ENCODE measurements at places on chromosomes 13 and 19.

GRCh38 chr19:29111576-29111975, 101.4 kb downstream of the UQCRFS1 start:
- DNase-seq, result no peak

GRCh38 chr19:13611596-13611995, 105.3 kb upstream of the CACNA1A start:
- no peak for DNase-seq

GRCh38 chr19:9430444-9430843, 4.9 kb downstream of the ZNF266 start:
- no peak for DNase-seq

DNA sequence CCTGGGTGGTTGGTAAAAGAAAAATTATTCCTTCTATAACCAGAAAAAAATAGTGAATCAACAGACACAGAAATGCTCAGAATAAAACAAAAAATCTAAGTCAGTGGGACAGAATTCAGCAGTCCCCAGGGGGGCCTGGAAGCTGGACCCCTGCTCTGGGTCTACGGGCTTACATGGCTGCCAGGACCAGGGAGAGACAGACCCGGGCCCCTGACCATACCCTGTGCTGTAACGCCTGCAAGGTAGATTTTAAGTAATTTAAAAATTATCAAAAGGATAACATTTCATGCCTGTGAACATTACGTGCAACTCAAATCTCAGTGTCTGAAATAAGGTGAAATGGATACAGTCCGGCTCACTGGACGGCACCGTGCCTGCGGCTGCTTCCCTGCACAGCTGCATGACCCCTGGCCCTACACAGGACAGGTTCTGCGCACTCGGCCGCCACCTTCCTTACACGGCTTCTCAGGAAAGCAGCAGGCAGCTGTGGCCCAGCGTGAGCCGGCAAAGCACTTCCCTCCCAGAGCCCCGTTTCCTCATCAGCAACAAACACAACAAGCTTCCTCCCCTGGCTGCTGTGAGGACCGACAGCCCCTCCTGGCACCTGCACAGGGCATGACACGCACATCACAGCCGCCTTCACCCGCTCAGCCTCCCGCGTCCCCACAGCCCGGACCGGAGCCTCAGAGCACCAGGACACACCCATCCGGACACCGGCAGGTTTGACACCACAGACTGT, 22.2 kb downstream of the RASA3 start:
- peak; percentile 59 for DNase-seq

DNA sequence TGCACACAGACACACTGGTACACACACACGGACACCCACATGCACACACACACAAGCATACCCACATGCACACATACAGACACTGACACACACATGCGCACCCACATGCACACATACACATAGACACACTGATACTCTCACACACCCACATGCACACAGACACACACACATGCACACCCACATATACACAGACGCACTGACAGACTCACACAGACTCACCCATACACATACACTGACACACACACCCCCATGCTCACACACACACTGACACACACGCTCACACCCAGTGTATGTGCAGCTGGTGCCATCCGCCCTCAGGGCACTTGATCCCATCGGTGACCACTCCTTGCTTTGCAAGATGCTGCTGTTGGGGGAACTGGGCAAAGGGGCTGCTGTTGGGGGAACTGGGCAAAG, 9.7 kb upstream of the RASA3 start:
- DNase-seq, result no peak

DNA sequence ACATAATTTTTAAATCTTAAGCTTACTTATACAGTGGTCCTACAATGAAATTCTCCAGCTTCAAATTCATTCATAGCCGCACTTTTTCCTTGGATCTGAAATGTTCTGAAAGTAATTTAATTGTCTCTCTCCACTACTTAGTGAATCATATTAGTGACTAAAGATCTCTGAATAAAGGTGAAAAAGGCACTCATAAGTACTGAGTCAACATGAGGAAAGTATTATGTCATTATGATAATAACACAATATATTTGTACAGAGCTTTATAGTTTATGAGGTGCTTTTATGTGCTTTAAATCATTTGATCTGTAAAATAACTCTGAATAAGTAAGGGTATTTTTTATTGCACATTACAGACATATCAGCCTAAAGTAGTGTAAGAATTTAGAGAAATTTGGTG, 628.2 kb upstream of the SLITRK5 start:
- DNase-seq, result no peak

- no peak for DNase-seq
These were observed 9.5 kb downstream of the SNRNP70 start for GRCh38 chr19:49094505-49095482.

DNA sequence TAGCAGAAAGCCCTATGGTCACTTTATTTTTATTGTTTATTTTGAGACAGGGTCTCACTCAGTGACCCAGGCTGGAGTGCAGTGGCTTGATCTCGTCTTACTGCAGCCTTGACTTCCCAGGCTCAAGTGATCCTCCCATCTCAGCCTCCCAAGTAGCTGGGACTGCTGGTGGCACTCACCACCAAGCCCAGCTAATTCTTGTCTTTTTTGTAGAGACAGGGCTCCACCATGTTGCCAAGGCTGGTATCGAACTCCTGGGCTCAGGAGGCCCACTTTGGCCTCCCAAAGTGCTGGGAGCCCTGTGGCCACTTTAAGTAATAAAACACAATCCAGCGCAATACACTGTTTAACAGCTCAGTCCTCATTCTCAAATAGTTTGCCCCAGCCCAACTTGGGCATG, 69.3 kb downstream of the NUFIP1 start:
- DNase-seq, result no peak

GRCh38 chr13:112042496-112042895, 24.5 kb upstream of the SOX1 start:
- no peak for DNase-seq

DNA sequence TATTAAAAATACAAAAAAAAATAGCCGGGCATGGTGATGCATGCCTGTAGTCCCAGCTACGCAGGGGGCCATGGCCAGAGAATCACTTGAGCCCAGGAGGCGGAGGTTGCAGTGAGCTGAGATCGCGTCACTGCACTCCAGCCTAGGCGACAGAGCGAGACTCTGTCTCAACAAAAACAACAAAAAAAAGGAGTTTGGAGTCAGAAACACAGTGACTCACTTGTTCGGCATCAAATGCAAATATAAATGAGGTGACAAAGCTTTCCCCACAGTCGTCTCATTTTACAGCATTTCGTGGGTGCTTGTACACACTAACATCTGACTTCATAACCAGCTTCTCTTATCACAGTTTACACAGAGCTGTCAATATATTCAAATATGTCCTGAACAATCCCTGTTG, 11.0 kb downstream of the ZNF665 start:
- DNase-seq, result peak; percentile 52

GRCh38 chr13:34312578-34312977, 494.6 kb downstream of the RFC3 start:
- no peak for DNase-seq

- DNase-seq, result peak; percentile 98
These were observed 534 bp upstream of the PIK3R2 start for GRCh38 chr19:18152442-18152816.

GRCh38 chr19:8367327-8368001, 3.5 kb downstream of the ANGPTL4 start:
- peak; percentile 98 for DNase-seq

GRCh38 chr13:67285611-67286010, 55.5 kb upstream of the PCDH9 start:
- no peak for DNase-seq

- no peak for DNase-seq
These were observed 10.9 kb downstream of the B3GNT8 start for GRCh38 chr19:41416194-41416674.

DNA sequence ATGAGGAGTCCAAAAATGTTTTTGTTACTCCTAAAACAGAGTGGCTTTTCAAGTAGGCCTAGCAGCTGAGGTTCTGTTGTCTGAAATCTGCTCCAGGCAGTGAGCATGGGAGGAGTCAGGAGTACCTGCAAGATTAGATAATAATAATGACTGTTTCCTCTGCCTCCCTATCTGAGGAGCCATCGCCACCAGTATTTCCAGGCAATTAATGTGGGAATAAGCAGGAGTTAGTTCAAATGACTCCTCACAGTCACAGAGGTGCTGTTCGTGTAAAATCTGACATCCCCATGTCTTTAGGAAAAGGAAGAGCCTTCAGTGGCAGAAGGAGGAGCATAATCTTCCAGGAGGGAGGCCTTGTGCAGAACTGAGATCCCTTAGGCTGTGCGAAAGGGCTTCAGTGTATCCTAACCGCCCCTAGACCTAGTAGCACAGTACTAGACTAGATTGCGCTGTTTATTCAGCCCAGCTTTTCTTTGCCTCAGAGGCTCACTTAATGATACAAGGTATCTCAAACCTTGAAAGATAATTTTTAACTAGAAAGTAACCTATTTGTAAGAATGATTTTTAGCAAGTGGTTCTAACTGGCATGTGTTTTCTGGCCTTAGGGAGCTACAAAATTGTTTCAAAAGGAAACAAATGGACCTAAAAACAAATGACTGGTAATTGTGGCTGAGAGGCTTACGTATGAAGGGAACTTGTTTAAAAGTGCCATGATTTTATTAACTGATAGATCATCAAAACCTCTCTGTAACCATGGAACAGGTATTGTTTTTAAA, 49.0 kb downstream of the FREM2 start:
- no peak for DNase-seq

DNA sequence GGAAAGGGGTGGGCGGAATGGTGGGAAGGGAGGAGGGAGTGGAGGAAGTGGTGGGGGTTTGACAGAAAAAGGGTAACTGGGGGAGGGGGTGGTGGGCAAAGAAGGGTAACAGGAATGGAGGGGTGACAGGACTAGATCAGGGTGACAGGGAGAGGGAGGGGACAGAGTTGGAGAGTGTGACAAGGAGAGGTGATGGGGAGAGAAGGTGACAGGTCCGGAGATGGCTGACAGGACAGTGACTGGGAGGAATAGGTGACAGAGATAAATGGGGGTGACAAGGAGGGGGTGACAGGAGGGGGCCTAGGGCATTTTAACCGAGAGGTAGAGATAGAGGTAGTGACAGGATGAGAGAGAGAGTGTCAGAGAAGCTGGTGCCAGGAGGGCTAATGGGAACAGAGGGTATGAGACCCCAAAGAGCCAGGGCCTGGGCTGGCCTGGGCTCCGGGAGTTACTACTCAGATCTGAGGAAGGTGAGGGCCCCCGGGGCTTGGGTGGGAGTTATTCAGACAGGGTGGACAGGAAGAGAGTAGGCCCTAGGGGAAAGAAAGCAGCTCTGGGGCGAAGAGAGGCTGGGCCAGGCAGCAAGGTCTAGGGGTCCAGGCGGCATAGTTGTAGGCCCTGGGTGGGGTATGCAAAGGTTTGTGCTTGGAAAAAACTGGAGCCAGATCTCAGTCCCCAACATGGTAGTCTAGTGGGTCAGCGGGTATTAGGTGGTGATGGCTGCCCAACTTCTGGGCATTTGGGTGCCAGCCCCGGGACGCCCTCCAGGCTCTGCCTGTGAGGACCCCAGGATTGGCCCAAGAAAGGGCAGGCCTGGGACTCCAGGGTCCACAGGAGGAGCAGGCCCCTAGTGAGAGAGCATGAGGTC, 660 bp downstream of the CIC start:
- DNase-seq, result no peak

DNA sequence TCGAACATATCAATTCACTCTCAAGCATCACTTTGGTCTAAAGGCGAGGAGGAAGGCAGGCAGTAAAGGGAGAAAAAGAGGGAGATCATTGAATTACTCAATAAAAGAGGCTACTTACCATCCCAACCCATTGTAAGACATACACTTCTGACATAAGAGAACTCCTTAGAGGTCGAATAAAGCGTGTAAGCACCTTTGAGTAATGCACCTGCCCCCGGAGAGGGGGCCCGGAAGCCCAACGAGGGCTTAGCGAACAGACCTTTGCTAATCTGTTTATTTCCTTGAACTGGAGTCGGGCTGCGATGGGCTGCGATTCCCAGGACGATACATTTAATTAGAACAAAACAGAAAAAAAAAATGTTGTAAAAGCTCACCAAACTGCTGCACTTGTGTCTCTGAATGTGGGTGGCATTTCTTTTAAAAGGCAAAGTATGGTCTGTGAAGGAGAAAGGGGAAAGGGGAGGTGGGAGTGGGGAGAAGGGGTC, 3.0 kb downstream of the ZC3H4 start:
- no peak for DNase-seq

GRCh38 chr13:25869941-25870340, 181.9 kb downstream of the SHISA2 start:
- DNase-seq, result no peak

- peak; percentile 46 for DNase-seq
These were observed 28.1 kb downstream of the LATS2 start for GRCh38 chr13:21033212-21033840.

- no peak for DNase-seq
These were observed 76.2 kb downstream of the COL4A1 start for GRCh38 chr13:110230661-110231347.

GRCh38 chr19:3175781-3176714, 2.5 kb upstream of the S1PR4 start:
- peak; percentile 57 for DNase-seq

DNA sequence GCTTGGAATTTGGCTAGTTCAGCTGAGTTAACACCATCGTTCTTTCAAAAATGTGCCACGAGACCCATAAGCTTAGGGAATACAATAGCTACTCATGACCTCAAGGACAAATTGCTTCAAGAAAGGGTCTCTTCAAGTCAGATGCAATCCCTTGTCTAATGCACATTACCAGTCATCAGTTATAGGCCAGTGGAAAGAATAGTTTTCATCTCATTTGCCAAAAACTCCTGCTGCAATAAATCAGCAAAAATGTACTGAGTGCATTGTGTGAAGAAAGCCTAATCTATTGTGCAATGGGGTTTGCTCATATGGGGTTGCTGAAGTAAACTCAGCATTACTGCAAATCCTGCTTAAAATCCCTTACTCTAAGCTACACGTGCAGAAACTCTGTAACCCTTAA, 208.3 kb upstream of the NBEA start:
- peak; percentile 51 for DNase-seq

DNA sequence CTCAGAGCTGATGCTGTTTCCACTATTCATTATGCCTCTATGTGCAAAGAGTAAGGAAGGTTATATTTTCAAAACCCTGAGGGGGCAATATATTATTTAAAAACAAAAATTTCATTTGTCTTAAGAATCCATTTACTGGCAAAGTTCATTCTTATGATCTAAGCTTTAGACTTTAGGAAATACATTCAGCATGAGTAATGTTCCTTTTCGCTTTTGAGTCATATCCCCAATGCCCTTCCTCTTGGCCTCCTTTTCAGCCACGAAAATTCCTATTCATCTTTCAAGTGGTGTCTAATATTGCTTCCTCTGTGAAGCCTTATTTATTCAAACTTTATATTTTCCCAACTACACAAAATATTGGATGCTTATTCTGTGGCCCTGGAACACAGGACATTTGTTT, 1317.0 kb downstream of the PCDH9 start:
- DNase-seq, result peak; percentile 90
